Left ventricle myocardium inferior (tissue), 1 donor: ENCODE measurements at places on chromosomes 12 and 14. TPM values are rescaled to one million over a fixed set of nuclear protein-coding genes. Genes with fewer than 3 reads are reported as not detected.

DNA sequence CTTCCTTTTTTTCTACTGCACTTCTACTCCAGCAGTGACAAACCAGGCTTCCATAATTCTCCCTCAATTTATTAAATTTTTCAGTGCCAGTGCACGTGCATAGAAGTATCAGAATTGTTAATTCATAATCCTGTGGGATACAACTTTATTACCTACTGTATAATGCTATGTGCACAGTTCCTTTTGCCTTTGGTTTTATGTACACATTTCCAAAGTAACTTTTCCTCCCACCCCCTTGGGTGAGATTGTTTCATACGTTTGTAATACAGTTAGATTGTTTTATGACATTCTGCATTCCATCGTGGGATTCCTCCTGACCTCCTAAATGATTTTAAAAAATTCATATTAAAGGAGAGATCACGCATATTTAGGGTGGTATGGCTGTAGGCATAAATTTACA, 128.1 kb downstream of the TTC6 start:
- no peak overlapping the region for H3K27ac ChIP-seq
- H3K36me3 ChIP-seq: no peaks in the 10 kb centered on the region
- DNase-seq: no peak
- no peaks in the 10 kb centered on the region for H3K27me3 ChIP-seq

DNA sequence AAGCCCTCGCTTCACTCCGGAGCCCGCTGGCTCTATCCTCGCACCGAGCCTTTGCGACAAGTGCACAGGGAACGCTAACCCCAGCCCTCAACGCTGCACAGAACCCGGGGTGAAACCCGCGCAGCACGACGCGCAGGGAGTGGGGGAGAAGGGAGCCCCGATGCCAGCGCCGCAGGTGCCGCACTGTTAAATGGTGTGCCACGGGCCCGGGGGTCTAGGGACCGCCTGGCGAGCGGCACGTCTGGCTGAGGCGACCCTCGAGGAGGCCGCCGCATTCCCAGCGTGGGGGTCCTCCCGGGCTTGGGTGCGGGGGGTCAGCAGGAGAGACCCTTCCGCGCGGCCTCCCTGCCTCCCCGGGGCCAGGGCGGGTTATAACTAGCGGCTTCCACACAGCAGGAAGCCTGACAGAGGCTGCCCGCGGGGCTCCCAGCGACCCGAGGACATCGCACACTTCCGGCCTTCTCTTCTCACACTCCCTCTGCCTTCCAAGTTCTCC, 23.8 kb upstream of the LRTM2 start:
- H3K4me3 ChIP-seq: peak overlapping the region; percentile 80
- no peaks in the 10 kb centered on the region for H3K36me3 ChIP-seq
- peak overlapping the region; percentile 89 for H3K27ac ChIP-seq
- peaks cover 54% of the 10 kb centered on the region for H3K4me1 ChIP-seq
- no peak for DNase-seq
- no peaks in the 10 kb centered on the region for H3K27me3 ChIP-seq

GRCh38 chr14:39406560-39406959, 25.7 kb downstream of the FBXO33 start:
- H3K36me3 ChIP-seq: peaks cover 2% of the 10 kb centered on the region
- H3K27ac ChIP-seq: no peak overlapping the region
- no peaks in the 10 kb centered on the region for H3K4me1 ChIP-seq
- H3K4me3 ChIP-seq: no peak overlapping the region
- no peak for DNase-seq

- peaks cover 50% of the 10 kb centered on the region for H3K4me1 ChIP-seq
- DNase-seq: no peak
- H3K27ac ChIP-seq: peak overlapping the region; percentile 80
- H3K27me3 ChIP-seq: no peaks in the 10 kb centered on the region
- peaks cover 17% of the 10 kb centered on the region for H3K36me3 ChIP-seq
- H3K4me3 ChIP-seq: peak overlapping the region; percentile 66
These were observed 38.3 kb downstream of the NIN start for GRCh38 chr14:50792634-50793068.

DNA sequence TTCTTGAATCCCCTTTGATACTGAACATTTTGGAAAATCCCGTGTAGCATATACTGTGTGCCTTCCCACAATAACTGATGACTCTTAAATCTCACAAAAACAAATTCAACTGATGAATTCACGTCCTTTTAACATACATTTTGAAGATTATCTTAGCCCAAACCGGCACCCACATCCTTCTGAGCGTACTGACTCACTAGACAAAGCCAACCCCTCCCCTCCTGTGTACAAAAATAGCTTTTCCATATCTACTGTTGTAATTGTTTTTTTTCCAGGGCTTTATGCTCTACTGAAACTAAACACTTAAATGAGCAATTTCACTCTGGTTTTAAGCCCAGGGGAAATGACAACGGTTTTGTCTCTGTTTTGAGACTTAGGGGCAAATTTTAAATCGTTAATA, 109.4 kb upstream of the ATF7IP start:
- H3K27ac ChIP-seq: peak overlapping the region; percentile 91
- no peak for DNase-seq
- H3K36me3 ChIP-seq: no peaks in the 10 kb centered on the region
- H3K27me3 ChIP-seq: no peaks in the 10 kb centered on the region

DNA sequence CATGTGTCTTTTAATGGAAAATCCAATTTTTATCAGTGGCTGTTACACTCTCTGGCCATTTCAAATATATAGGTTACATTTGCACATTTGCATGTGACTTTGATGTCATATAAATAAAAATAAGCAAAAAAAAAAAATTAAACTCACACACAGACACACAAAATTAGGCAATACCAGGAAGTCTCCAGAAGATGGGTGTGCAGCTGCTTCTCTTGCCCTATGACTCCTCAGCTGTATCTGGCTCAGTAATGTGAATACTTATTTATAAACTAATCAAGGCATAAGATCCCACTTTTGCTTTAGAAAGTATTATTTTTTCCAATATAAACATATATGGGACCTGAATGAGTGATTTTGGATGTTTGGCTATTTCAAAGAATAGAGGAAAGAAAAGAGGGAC, 461.1 kb downstream of the LRIG3 start:
- no peak overlapping the region for H3K4me3 ChIP-seq
- no peaks in the 10 kb centered on the region for H3K36me3 ChIP-seq
- no peaks in the 10 kb centered on the region for H3K27me3 ChIP-seq
- H3K4me1 ChIP-seq: no peaks in the 10 kb centered on the region

DNA sequence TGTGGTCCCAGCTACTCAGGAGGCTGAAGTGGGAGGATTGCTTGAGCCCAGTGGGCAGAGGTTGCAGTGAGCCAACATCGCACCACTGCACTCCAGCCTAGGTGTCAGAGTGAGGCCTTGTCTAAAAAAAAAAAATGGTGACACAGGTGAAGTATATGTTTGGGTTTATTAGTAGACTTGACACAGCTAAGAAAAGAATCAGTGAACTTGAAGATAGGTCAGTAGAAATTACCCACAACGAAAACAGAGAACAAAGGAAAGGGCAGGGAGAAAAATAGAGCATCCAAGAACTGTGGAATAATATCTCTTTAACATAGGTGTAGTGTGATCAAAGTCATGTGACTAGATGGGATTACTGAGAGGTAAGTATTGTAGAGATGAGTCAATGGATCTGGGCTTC, 23.7 kb downstream of the ATF1 start:
- H3K27ac ChIP-seq: no peak overlapping the region
- peaks cover 14% of the 10 kb centered on the region for H3K36me3 ChIP-seq
- DNase-seq: no peak
- no peaks in the 10 kb centered on the region for H3K27me3 ChIP-seq

- H3K27me3 ChIP-seq: no peaks in the 10 kb centered on the region
- no peak for DNase-seq
- H3K4me1 ChIP-seq: no peaks in the 10 kb centered on the region
- H3K4me3 ChIP-seq: no peak overlapping the region
- peaks cover 41% of the 10 kb centered on the region for H3K36me3 ChIP-seq
These were observed 27.2 kb upstream of the KCNJ8 start for GRCh38 chr12:21801522-21802288.

GRCh38 chr12:111045941-111046340, 125.6 kb upstream of the MYL2 start:
- H3K27ac ChIP-seq: no peak overlapping the region
- no peaks in the 10 kb centered on the region for H3K36me3 ChIP-seq
- no peak overlapping the region for H3K4me3 ChIP-seq
- peaks cover 54% of the 10 kb centered on the region for H3K27me3 ChIP-seq
- no peaks in the 10 kb centered on the region for H3K4me1 ChIP-seq

GRCh38 chr14:67623114-67623513, 3.4 kb downstream of the ARG2 start:
- no peak for DNase-seq
- no peak overlapping the region for H3K4me3 ChIP-seq
- H3K36me3 ChIP-seq: no peaks in the 10 kb centered on the region

DNA sequence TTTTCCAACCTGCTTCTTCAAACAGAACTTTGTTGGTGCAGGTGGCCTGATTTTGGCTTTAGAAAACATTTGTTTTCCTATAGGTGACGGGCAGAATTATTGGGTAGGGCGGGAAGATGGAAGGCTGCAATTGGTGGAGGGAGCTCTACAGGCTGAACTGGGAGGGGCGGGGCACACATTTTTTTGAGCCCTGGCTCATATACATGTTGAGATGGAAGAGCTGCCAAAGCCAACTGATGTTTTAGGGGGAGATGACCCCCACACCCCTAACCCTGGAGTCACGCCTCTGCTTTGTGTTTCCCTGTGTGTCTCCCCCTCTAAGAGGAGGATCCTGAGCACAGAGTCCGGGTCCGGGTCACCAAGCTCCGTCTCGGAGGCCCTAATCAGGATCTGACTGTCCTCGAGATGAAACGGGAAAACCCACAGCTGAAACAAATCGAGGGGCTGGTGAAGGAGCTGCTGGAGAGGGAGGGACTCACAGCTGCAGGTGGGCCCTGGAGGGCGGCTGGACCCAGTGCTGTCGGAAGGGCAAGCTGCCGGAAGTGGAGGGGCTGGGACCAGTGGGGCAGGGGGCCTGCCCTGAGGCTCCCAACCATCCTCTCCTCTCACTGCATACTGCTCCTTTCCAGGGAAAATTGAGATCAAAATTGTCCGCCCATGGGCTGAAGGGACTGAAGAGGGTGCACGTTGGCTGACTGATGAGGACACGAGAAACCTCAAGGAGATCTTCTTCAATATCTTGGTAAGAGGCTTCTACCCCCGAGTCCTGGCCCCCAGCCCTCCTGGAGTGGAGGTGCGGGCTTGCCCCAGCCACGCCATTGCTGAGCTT, 18.6 kb downstream of the AGAP2 start:
- DNase-seq: no peak
- no peak overlapping the region for H3K27ac ChIP-seq

GRCh38 chr14:72883961-72884360, 9.9 kb downstream of the DPF3 start:
- no peak overlapping the region for H3K4me3 ChIP-seq
- DNase-seq: no peak
- H3K36me3 ChIP-seq: no peaks in the 10 kb centered on the region

- no peaks in the 10 kb centered on the region for H3K4me1 ChIP-seq
- peak overlapping the region; percentile 59 for H3K27ac ChIP-seq
- no peak for DNase-seq
- H3K36me3 ChIP-seq: no peaks in the 10 kb centered on the region
These were observed 145.3 kb upstream of the DCN start for GRCh38 chr12:91327889-91328288.

DNA sequence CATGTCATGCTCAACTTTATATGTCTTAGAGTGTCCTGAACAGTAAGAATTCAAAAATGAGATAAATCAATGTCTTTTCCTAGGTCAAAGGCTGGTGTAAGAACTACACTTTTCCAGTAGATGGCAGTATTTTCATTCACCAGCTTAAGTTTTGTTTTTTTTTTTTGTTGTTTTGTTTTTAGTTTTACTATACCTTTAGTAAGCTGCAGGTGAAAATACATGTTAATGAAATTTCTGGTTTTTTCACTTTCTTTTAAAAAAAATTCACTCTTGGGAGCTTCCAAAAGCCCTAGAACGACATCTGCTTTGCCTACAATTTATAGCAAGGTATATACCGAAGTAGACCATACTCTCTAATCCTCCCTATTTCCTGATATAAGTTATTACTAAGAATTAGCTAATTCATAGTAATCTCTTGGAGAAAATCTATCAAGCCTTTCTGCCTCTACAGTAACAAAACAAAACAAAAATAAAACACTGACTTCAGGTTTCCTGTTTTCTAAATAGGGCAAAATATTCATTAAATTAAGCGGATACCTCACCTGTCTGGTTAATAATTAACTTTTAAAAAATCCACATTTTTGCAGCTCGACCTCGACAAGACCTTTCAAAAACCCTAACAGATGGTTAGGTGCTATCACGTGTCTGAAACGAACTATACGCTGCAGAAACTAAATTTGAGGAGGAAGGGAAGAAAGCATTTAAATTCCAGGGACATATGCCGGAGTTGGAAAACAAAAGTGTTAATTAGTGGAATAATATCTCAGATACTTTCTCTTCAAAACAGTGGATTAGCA, 2.7 kb upstream of the SAMD4A start:
- H3K27me3 ChIP-seq: no peaks in the 10 kb centered on the region
- peaks cover 47% of the 10 kb centered on the region for H3K4me1 ChIP-seq
- DNase-seq: no peak
- no peaks in the 10 kb centered on the region for H3K36me3 ChIP-seq
- H3K4me3 ChIP-seq: peak overlapping the region; percentile 89
- peak overlapping the region; percentile 99 for H3K27ac ChIP-seq

DNA sequence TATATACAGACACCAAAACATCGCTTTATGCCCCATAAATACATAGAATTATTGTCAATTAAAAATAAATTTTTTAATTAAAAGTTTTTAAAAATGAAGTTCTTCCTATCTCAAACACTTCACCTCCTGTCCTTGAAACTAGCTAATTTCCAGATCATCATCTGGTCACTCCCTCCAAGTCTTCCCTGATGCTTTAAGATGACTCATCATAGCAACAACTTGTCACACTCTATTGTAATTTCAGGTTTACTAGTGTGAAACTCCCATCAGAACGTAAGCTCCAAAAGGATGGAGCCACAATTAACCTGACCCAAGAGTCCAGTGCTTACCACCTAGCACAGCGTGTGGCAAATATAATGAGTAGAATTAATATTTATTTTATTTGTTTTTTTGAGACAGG, 16.3 kb downstream of the GXYLT1 start:
- DNase-seq: no peak
- H3K4me1 ChIP-seq: peaks cover 29% of the 10 kb centered on the region
- H3K27ac ChIP-seq: no peak overlapping the region
- H3K27me3 ChIP-seq: no peaks in the 10 kb centered on the region
- H3K36me3 ChIP-seq: no peaks in the 10 kb centered on the region
- no peak overlapping the region for H3K4me3 ChIP-seq

GRCh38 chr12:115204957-115205754, 521.2 kb upstream of the TBX3 start:
- H3K4me1 ChIP-seq: no peaks in the 10 kb centered on the region
- H3K27ac ChIP-seq: no peak overlapping the region
- no peaks in the 10 kb centered on the region for H3K36me3 ChIP-seq
- no peak overlapping the region for H3K4me3 ChIP-seq

- peaks cover 87% of the 10 kb centered on the region for H3K4me1 ChIP-seq
- no peaks in the 10 kb centered on the region for H3K36me3 ChIP-seq
- no peak overlapping the region for H3K27ac ChIP-seq
- H3K27me3 ChIP-seq: no peaks in the 10 kb centered on the region
- H3K4me3 ChIP-seq: no peak overlapping the region
These were observed 56.1 kb downstream of the DAAM1 start for GRCh38 chr14:59244581-59244980.

Gene CCDC196
- total RNA-seq: not detected

Gene KRT83
- not detected for total RNA-seq

Gene CELA1
- total RNA-seq: not detected

Gene DNM1L
- total RNA-seq: 59.6 TPM

Gene JAG2
- 26.1 TPM for total RNA-seq

Gene RTL1
- not detected for total RNA-seq

Gene DAD1
- 118 TPM for total RNA-seq

Gene PGF
- 4.2 TPM for total RNA-seq

Gene WNT1
- total RNA-seq: not detected

Gene ZNF891
- 1.1 TPM for total RNA-seq
